Stimulated activated CD4-positive, alpha-beta T cell treated with anti-CD3 and anti-CD28 coated beads, Interleukin-1b, Interleukin-23, amount 100 ng/mL, for 1 hour (primary cell): ENCODE measurements at places on chromosomes 13 and 19.

GRCh38 chr19:7928741-7929701, 3.1 kb upstream of the CTXN1 start:
- DNase-seq, result peak; percentile 22

DNA sequence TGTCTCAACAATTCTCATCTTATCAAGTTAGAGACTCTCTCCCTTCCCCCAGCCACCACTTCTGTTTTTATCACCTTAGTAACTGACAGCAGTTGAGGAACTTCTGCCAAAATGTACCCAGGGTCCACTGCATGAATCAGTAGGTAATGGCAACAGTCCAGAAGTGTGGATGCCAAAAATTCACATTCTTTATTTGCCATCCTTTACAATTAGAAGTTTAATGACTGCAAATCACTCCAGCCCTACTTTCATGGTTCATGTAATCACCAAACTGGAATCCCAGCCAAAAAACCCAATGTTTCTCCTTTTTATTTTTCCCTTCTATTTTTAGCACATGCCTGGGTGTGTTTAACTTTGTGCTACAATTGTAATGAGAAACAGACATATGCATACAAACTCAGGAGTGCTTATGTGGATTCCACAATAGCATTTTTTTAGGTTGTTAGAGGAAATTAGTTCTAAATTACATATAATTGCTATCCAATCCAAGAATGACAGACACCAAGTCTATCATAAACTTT, 243.5 kb downstream of the RGCC start:
- DNase-seq, result no peak

GRCh38 chr19:18287836-18288772, 6.7 kb upstream of the JUND start:
- DNase-seq, result no peak

DNA sequence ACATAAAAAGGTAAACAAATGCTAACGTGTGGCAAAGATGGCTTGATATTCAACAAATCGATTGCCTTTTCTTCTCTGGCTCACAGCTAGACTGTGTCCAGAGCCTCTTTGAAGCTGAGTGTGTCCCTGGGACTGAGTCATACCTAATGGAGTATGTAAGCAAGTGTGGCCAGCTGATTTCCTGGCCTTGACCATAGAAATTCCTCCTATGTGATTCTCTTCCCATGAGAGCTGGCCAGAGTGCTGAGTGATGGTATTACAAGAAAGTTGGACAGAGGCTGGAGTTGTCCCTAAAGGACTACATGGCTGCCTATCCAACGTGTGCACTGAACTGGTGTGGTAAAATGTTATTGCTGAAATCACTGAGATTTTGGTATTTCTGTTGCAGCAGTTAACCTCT, 320.1 kb upstream of the SLC10A2 start:
- no peak for DNase-seq
